ENCODE measurements at places on chromosomes 16 and 17.

- DNase-seq = no peak
Measured at GRCh38 chr17:44584443-44584842, 27.2 kb downstream of the FZD2 start.

GRCh38 chr17:49069585-49070273 is 62.8 kb upstream of the B4GALNT2 start:
- no peak for DNase-seq

DNA sequence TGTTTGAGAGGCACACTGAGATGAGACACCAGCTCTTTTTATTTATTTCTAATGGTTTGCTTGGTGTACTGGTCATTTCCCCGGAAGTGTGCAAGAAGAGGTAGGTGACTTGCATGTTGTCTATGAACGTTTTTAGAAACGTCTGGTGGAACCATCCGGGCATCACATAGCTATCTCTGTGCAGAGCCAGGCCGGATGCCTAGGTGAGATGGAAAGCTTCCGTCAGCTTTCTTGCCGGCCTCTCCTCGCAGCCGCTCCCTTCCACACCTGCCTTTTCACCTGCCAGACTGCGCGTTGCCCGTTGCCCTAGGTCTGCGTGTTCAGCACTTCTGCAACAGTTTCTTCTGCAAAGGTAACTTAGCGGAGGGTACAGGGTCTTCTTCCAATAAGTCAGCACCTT is 416.0 kb downstream of the WWOX start:
- DNase-seq = no peak

DNA sequence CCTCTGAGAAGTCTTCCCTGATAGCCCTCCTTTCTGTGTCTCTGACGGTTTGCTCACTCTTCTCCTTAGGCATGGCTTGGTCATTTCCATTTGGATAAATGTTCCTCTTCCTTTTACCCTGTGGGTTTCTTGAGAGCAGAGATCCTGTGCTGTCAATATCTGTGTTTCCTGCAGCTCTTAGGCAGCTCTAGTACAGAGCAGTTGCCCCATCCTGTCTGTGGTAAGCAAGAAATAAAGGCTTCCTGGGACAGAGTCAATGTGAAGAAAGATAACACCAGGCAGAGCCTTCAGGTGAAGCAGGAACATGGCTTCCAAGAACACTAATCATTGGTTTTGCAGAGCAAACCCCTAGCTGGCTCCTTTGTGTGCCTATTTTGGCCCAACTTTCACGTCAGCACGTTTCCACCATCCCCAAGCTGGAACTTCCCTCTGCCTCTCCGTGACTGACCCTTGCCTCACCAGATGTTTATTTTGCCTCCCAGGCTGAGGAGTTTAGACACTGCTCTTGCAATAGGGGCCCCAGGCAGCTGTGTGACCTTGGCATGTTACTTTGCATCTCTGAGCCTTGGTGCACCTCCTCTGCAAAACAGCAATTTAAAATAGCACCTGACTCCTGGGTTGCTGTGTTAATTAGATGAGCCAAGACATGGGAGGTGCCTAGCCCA is 49.6 kb upstream of the SIAH1 start:
- no peak for DNase-seq

DNA sequence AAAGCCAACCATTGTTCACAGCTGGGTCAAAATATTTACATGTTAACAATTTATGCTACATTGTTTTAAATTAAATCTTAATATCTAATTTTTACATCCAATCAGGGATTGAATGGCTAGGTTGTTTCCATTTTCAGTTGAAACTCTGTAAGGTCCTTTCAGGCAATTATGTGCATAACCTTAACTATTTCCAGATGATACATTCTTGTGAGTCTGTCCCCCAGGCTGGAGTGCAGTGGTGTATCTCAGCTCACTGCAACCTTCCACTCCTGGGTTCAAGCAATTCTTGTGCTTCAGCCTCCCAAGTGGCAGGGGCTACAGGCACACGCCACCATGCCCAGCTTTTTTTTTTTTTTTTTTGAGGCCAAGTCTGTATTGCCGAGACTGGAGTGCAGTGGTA is 10.4 kb downstream of the CDC42EP4 start:
- DNase-seq = no peak

- DNase-seq = no peak
Measured at GRCh38 chr17:20307326-20307910, 159.9 kb downstream of the LGALS9B start.

DNA sequence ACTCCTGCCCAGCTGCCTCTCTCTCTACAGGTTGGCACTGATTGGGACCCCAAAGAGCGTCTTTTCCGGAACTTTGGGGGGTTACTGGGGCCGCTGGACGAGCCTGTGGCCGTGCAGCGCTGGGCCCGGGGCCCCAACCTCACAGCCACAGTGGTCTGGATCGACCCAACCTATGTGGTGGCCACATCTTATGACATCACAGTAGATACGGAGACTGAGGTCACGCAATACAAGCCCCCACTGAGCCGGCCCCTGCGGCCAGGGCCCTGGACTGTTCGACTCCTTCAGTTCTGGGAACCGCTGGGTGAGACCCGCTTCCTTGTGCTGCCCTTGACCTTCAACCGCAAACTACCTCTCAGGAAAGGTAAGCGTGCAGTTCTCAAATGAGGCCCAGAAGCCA is 12.3 kb downstream of the XYLT2 start:
- no peak for DNase-seq

DNA sequence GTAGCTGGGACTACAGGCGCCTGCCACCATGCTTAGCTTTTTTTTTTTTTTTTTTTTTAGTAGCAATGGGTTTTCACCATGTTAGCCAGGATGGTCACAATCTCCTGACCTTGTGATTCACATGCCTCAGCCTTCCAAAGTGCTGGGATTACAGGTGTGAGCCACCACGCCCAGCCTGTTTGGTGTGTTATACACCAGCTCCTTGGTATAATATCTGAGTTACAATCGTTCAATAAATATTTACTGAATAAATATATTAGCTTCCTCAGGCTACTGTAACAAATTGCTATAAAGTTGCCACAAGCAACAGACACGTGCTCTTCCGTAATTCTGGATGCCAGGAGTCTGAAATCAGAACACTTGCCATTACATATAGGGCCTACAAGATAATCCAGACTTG is 13.6 kb upstream of the FAM20A start:
- DNase-seq = no peak

DNA sequence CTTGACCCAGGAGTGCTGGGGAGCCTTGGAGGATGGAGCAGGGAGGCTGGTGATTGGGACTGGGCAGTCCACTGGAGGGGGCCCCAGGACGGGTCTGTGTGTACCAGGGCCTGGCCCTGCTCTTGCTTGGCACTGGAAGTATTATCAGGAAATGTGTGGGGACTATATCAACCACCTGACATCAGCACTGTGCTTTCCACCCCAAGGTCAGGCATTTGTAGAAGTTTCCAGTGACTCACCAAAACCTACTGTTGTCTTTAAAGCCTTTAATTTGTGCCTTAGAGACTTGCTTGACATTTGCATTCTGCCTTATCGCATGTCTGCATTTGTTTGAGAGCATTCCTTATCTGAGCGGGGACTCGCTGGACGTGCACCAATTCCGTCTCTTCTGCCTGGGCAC is 323.1 kb downstream of the FOXL1 start:
- DNase-seq = no peak

GRCh38 chr16:17026600-17027242 is 444.0 kb downstream of the XYLT1 start:
- DNase-seq = no peak

DNA sequence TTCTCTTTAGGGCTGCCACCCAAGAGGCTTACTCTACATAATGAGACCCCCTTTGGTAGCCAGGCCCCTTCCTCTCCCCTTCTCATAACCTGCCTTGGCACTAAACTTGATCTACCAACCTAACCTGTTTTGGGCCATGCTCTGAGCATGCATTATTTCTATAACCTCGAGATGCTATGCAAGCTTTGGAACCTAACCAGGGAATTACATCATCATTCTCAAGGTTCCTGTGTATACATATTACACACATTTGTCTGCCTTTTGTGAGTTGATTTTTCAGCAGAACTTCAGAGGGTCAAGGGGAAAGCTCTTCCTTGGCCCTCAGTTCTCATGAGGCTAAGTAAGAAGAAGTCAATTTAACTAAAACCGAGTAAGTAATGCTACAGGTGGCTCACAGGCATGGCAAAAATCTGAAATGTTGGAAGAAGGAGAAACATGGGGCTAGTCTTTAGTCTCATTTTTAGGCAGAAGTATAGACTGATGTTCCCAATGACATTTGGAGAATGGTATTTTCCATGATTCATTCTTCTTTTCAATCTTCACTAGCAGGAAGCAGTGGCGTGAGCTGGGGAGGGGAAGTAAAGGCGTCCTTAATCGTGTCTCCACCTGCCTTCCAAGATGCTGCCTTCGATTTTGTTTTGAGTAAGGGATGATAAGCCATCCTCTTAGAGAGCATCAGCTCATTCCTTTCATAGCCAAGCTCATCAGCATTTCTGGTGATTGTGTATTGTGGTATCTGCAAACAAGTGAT is 308.4 kb downstream of the ABCC12 start:
- DNase-seq = no peak

DNA sequence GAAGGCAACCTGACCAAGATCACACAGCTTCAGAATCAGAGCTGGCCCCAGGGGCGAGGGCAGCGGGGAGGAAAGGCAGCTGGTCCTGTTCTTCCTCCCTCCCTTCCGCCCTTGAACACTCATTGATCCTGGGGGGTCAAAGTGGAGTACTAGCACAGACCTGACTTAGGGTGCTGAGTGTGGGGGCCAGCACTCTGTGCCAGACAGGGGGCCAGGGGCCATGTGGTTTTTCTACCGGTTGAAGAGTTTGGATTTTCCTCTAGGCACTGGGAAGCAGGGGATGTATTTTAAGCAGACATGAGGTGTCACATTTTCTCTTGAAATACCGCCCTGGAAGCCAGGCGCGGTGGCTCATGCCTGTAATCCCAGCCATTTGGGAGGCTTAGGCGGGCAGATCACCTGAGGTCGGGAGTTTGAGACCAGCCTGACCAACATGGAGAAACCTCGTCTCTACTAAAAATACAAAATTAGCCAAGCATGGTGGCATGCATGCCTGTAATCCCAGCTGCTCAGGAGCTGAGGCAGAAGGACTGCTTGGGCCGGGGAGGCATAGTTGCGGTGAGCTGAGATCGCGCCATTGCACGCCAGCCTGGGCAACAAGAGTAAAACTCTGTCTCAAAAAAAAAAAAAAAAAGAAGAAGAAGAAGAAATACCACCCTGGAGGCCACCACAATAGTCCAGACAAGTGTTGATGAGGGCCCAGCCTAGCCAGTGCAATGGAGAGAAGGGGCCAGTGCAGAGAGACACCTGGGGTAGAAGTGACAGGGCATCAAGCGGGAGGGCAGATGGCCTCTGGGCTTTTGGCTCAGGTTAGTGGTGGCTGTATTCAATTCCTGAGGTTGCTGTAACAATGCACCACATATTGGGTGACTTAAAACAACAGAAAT is 15.3 kb downstream of the OSBPL7 start:
- DNase-seq = no peak

- no peak for DNase-seq
Measured at GRCh38 chr17:34219405-34219804, 35.7 kb upstream of the CCL2 start.

DNA sequence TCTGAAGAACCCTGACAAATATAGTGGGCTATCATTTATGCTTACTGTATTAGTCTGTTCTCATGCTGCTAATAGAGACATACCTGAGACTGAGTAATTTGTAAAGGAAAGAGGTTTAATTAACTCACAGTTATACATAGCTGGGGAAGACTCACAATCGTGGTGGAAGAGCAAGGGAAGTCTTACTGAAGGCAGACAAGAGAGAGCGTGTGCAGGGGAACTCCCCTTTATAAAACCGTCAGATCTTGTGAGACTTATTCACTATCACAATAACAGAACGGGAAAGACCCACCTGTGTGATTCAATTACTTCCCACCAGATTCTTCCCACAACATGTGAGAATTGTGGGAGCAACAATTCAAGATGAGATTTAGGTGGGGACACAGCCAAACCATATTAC is 526.8 kb upstream of the GOT2 start:
- no peak for DNase-seq
